ENCODE measurements at places on chromosomes 6 and 20. TPM values are rescaled to one million over a fixed set of nuclear protein-coding genes. Genes with fewer than 3 reads are reported as not detected.

- DNase-seq, result no peak
Measured at GRCh38 chr6:147508866-147509608, 547 bp downstream of the SAMD5 start.

GRCh38 chr6:16190214-16190613 is 48.2 kb upstream of the GMPR start:
- no peak for DNase-seq

GRCh38 chr20:47125758-47126591 is 230.5 kb downstream of the ZMYND8 start:
- no peak for DNase-seq

DNA sequence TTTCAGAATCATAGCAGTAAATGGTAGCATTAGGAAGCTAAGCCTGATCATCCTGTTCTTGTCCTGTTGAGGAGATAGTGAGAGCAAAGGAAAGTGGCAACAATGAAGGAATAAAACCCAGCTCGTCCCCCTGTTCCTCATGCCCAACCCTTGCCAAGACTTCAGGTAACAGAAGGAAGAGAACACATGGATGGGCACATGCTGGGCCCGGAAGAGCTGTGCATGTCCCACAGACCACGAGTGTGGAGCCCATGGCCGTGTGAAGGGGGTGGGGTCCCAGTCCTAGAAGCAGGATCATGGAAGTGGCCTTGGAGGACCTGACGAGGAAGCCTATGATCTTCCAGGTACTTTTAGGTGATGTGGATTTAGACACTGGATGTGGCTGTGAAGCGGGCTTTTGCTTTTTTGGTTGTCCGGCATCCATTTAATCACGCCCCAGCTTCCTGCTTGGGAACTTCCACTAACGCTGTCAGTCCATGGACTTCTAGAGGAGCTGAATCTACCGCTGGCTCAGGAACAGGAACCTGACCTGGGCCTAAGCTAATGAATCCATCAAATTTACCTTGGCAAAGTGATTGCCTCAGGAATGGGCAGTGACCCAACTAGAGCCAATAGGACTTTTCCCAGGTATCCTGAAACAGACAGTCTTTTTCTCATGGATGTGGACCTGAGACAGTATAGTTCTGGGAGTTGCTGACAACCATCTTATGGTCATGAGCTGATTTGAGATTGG is 79.3 kb upstream of the ARMC2 start:
- no peak for DNase-seq

GRCh38 chr6:48766349-48766748 is 655.4 kb upstream of the PTCHD4 start:
- DNase-seq, result peak; percentile 79

DNA sequence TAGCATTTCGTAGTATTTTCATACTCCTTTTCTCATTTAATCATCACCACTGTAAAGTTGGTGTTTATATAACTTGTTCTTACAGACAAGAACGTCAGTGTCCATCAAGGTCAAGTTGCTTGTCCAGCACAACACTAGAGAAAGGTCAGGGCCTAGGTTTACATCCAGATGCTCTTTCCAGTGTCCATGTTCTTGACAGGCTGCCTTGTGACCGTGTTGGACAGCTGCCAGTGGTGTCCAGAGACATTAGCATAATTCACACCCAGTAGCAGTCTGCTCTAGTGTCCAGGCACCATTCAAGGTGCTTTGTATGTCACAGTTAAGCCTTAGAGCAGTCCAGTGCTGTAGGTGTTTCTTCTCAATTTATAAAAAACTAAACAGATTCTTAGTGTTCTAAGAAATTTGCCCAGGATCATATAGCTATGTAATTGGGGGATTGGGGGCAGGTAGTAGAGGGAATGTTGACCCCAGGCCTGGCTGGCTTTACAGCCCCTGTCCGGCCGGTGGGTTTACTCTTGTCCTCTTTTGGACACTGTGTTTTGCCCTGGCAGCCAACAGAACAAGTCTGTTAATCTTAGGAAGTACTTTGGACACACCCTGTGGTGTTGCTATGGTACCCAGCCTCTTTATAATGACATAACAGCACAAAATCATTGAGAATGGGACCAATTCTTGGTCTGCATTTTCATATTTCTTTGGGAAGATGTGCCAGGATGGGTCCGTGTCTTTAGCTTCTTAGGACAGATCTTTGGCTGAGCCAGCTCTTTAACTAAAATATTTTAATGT is 8.0 kb downstream of the STK35 start:
- DNase-seq, result no peak

DNA sequence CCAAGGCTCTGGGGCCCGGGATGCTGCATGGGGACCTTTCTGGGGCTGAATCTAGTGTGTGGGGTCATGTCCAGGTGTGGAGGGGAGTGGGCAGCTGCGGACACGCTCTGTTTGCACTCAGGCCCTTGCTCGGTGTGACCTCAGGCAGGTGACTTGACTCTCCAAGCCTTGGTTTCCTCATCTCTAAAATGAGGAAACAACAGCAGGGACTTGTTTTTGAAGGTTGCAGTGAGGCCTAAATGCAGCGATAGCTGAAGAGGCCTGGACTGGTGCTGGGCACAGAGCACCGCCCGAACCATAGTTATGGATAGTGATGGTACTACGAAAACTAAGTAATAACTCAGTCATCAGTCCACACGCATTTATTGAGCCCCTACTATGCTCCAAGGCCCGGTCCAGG is 91.8 kb downstream of the NOL4L start:
- DNase-seq, result no peak

DNA sequence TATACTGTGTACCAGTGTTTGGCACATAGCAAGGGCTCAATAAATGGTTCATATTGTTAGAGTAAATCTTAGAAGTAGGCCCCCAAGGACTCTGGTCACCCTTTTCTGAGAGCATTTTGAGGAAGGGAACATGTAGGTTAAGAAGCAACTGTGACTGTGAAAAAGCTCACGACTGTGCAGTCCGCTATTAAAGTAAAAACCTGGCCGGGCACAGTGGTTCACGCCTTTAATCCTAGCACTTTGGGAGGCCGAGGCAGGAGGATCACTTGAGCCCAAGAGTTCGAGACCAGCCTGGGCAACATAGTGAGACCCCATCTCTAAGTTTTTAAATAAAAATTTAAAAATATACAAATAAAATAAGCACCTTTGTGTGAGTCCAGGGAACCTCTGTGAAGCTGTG is 5.0 kb downstream of the ZDHHC14 start:
- DNase-seq, result no peak

DNA sequence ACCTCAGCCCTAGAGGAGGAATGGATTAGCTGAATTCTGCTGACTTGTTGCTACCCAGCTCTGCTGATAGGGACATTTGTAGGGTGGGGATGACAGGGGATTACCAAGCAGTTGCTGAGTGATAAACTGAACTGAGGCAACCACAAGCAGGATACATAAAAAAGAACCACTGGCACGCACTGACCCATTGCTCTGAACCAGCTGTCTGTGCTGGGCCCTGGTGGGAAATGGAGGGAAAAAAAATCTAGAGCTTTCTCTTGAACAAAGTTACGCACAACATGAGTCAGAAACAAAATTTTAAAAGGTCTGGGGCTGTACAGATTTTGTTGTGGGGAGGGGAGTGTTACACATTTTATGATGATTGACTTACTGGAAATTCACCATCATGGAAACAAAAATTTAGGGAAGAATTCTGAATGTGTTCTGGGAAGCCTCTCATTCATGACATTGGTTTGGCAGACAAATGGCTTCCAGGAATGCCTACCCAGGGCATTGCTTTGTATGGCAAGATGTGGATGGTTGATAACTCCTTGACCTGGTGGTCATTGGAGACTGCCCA is 37.7 kb downstream of the FOXO3 start:
- DNase-seq, result peak; percentile 47

- peak; percentile 81 for DNase-seq
Measured at GRCh38 chr6:34922177-34922663, 33.2 kb downstream of the ANKS1A start.

DNA sequence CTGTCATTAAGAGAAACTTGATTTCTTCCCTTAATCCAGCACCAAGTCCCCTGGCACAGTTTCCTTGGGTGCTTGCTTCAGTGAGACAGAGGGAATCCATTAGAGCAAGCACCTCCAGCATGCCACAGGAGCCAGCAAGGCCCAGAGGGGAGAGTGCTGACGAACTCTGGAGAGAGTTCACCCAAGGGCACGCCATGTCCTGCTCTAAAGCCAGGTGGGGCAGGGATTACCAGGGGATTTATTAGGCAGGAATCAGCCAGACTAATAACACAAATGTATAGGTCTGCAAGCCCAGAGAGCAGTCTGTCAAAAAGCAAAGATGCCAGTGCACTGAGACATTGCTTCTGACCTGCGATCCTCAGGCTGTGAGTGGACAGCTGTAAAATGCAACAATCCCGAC is 155.4 kb upstream of the SYNDIG1 start:
- DNase-seq, result no peak

- DNase-seq, result no peak
Measured at GRCh38 chr6:8321671-8322404, 113.5 kb downstream of the SLC35B3 start.

DNA sequence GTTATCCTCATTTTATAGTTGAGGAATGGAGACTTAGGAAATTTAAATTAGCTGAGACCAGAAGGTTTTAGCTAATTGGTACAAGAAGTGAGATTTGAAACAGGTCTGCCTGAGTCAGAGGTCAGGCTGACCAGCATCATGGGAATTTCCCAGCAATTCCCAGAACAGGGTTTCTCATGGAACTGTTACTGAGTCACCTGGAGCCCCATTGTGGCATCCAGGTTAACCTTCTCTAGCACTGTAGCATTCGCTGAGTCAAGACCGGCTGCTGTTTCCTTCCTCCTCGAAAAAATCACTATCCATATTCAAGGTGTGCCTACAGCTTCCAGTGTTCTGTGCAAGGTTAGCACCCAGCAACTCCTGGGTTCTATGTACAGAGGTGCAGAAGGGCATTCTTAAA is 238.0 kb upstream of the MAN1A1 start:
- peak; percentile 51 for DNase-seq

- DNase-seq, result no peak
Measured at GRCh38 chr6:116374586-116374985, 3.8 kb downstream of the DSE start.

GRCh38 chr6:20712011-20712410 is 177.8 kb downstream of the CDKAL1 start:
- DNase-seq, result no peak

GRCh38 chr6:17653198-17653882 is 53.2 kb downstream of the FAM8A1 start:
- DNase-seq, result no peak

GRCh38 chr20:4891997-4892396 is 109.3 kb downstream of the SLC23A2 start:
- DNase-seq, result no peak

DNA sequence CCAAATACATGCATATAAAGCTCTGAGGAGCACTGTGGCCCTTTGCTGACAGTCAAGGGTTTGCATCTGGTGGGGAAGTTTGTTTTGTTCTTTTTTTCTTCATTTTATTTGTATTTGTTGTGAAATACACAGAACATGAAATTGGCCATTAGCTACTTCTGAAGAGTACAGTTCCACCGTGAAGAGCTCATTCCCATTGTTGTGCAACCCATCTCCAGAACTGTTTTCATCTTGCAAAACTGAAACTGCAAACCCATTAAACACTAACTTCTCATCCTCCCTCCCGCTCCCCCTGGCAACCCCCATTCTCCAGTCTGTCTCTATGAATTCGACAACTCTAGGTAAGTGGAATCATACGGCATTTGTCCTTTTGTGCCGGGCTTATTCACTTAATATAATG is 231.3 kb downstream of the TFAP2C start:
- DNase-seq, result no peak

DNA sequence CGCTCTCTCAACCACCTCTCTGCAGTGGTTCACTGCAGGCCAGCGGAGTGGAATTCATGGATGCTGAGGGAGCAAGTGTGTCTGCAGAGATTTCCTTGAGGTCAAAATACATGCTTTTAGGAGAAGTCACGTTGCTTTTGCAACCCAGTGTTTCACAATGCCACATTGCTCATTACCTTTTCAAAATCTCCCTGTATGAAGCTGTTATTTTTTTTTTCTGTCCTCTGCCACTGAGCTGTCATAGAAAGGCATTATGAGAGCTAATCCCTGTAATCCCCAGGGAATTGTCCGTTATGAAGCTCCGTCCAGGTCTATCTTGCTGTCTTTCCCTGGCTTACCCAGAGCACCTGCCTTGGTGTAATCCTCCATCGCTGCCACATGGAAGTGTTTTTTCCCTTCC is 60.5 kb upstream of the SLC22A23 start:
- peak; percentile 95 for DNase-seq

- no peak for DNase-seq
Measured at GRCh38 chr20:63733579-63734081, 2.8 kb upstream of the LIME1 start.

GRCh38 chr20:40336533-40336932 is 352.5 kb downstream of the MAFB start:
- DNase-seq, result no peak

GRCh38 chr6:42241915-42242314 is 24.3 kb upstream of the MRPS10 start:
- no peak for DNase-seq

GRCh38 chr6:119145111-119145510 is 66.6 kb upstream of the FAM184A start:
- DNase-seq, result no peak

GRCh38 chr6:166620478-166621113 is 6.5 kb downstream of the RPS6KA2 start:
- no peak for DNase-seq

- DNase-seq, result peak; percentile 36
Measured at GRCh38 chr6:7905416-7905815, 5.2 kb downstream of the TXNDC5 start.

GRCh38 chr20:59469267-59470252 is 134.8 kb upstream of the PHACTR3 start:
- DNase-seq, result no peak

- no peak for DNase-seq
Measured at GRCh38 chr6:64996301-64996700, 710.7 kb downstream of the EYS start.

- DNase-seq, result no peak
Measured at GRCh38 chr6:42846505-42846904, 32.9 kb upstream of the RPL7L1 start.

DNA sequence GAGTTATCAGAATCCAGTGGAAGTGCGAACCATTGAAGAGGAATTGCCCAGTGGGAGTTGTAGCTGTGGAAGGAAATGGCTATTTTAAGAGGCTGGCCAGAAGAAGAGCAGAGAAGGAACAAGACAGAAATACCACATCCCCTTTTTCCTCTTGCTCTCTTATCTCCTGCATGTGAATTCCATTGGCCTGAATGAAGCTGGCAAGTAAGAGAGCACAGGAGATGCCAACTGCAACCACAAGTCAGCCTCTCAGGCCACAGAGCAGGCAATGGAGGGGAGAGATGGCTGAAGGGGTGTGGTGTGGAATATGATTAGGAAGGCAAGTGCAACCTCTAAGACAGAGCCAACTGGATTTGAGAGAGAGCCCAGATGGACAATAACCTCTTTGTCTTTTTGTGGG is 362.7 kb upstream of the IMPG1 start:
- DNase-seq, result no peak

Gene STX11
- total RNA-seq, result 0.54 TPM

Gene SESN1
- 18.6 TPM for total RNA-seq

Gene ACTL10
- 0.18 TPM for total RNA-seq

Gene TREML2
- total RNA-seq, result not detected

Gene PSORS1C1
- total RNA-seq, result 0.28 TPM

Gene HLA-DOB
- total RNA-seq, result 0.36 TPM

Gene LY6G6D
- not detected for total RNA-seq

Gene SLC25A27
- 0.28 TPM for total RNA-seq

Gene PHACTR1
- total RNA-seq, result not detected

Gene BMP7
- total RNA-seq, result not detected

Gene ALDH8A1
- under 0.01 TPM for total RNA-seq

Gene SYNCRIP
- total RNA-seq, result 120 TPM

Data from IMR-90 (cell line).